ENCODE measurements at places on chromosomes 7 and 10.

DNA sequence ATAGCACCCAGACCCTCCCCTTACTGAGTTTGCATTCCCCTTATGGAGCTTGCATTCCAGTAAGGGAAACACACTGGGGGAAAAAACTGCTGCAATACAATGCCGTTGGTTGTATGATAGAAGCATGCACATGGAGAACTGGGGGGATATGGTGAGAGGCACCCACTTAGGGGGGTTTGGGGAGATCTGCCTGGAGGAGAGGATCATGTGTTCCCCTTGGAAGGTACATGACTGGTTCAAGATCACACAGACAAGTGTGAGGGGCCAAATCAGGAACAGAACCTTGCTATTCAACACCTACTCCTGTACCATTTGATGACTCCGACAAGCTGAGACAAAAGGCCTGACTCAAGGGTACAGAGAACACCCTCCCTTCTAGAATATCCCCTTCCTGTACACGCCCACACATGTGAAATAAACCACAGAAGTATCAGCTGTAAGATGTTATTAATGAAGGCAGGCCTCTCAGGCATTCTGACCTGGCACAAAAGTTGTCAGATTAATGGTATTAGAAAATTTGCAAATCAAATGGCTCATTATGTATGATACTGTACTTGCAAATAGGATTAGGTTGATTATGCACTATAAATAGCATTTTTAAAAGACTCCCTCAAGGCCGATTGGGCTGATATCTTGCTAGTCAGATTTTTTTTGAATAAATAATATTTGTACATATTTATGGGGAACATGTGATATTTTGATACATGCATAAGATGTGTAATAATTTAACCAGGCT lies 122.2 kb downstream of the NPY start:
- DNase-seq: no peak

DNA sequence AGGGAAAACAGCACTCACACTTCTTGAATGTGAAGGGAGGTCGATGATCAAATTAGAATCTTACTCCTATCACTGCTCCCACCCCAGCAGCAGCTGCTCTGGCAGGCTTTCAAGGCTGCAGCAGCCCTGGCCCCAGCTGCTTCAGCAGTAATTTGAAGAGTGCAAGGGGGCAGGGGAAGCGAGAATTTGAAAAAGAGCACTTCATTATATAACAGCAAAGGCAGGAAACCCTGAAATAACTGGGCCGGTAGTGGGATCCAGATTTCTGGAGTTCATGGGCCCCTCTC lies 44.9 kb downstream of the MYPN start:
- no peak for DNase-seq

DNA sequence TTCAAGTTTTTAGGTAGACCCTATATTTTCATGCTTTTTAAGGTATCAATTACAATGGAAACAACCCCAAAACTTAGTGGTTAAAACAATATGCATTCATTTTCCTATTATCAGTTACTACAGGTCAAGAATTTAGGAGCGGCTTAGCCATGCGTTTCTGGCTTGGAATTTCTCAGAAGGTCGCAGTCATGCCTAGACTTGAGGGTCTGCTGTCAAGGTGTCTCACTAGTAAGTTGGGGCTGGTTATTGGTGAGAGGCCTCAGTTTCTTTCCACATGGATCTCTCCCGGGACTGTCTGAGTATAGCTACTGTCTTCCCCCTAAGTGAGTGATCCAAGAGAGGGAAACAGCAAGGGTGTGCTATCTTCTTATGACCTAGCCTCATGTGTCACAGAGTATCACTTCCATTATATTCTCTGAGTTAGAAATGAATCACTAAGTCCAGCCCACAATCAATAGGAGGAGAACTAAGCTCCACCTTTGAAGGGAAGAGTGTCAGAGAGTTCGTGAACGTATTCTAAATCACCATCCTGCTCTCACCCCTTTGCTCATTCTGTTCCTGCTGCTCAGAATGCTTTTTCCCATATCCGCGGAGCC lies 80.5 kb downstream of the RTKN2 start:
- DNase-seq: no peak

DNA sequence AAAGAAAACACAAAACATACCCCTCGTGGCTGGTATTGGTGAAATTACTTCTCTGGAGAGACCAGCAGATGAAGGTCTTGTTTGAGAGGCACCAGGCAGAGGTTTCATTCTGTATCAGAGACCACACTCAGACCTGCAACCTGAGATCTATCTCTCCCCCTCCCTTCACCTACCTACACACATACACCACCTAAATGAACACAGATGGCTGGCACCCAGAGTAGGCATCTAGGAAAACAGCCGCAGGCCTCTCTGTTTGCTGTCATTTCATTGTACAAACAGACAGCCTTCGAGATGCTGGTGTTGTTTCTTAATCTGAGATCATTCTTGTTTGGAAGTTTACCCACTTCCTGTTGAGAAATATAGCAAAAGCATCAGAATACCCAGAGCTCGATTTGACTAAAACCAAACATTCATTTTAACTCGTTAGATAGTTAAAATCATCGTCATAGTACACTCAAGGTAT lies 173.9 kb upstream of the SLC25A13 start:
- DNase-seq: no peak

Measured in stimulated activated CD8-positive, alpha-beta memory T cell treated with anti-CD3 and anti-CD28 coated beads, Interleukin-2, amount 100 ng/mL, for 48 hours (primary cell).